ENCODE measurements at places on chromosomes 7 and 10.

DNA sequence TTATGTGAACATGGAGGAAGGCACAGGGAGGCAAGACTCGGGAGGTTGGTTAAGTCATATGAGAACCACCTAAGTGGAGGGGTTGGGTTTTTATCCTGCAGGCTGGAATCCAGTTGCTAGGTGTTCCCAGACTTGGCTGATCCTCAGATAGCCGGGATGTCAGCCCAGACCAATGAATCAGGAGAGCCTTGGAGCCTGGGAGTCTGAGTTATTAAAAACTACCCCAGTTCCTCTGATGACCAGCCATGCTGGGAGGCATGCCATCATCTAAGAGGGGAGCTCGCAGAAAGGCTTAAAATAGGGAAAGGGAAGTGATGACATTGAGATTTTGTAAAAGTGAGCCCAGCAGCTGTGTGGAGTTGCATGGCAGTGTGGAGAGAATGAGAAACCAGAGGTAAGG is 238.1 kb downstream of the ZNF248 start:
- DNase-seq = no peak

GRCh38 chr7:47610506-47611044 is 28.7 kb upstream of the TNS3 start:
- no peak for DNase-seq

- peak; percentile 69 for DNase-seq
Measured at GRCh38 chr7:25951414-25952260, 200.4 kb upstream of the NFE2L3 start.

DNA sequence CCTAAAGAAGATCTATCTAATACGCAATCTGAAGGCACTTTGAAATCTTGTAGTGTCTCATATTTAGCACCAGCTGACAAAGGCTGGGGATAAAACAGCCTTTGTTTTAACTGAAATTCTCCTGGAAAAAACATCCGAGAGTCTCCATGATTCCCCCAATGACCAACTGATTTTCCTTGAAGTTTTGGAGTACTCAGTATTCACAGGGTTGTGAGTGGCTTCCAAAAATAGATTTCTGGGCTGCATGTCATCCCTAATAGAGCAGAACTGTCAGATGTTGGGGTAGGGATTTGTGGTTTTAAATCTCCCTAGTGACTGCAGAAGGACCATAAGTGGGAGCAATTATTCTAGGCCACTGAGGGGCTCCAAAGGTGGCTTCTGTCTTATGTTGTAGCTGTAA is 206.4 kb downstream of the TAX1BP1 start:
- no peak for DNase-seq

DNA sequence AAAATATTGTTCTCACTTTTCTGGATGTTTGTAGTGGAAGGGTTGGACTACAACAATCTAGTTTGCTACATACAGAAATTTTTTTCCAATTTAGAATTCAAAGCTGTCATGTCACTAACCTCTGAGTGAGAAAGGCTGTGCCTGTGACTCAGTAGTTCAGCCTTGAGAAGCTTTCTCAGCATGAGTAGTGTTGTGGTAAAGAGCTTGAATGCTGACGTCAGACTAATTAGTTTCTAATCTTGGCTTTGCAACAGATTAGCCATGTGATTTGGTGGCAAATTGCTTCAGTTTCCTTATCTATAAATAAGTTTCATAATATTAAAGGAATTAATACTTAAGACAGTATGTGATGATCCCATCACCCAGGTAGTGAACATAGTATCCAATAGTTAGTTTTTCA is 83.8 kb downstream of the ABCA13 start:
- DNase-seq = no peak

DNA sequence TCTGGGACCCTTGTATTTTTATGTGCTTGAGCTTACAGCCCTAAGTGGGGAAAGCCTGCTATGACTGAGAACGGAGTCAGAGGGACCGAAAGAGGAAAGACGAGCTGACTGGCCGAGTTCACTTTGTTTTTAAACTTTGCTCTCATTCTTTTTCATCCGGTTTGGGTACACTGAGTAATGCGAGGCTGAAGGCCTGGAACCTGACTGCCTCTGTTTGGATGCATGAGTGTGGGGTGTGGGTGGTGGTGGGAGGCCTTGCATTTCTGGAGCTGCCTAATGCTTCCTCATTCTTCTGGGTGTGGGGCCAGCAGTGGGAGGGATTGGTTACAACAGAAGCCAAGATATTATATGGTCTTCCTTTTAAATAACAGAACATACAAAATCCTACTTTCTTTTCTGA is 155.5 kb downstream of the BUB3 start:
- no peak for DNase-seq

DNA sequence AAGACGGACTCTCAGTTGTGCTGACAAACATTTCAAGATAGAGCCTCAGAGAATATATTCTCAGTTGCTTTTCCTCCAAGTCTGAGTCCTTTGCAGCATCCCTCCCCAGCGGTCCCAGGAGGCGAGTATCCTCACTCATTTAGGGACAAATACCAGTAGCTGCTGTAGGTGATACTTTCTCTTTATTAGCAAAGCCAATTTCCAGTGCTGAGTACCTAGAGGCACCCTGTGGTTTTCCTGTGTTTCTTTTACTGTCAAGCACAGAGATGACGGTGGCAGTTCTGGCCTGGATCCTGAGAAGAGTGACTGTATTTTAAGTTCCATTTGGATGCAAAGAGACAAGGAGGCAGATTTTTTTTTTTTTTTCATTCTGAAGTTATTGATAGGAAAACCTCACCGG is 1058.4 kb downstream of the SORCS3 start:
- DNase-seq = no peak

- DNase-seq = no peak
Measured at GRCh38 chr10:99339077-99339476, 9.9 kb downstream of the CNNM1 start.

DNA sequence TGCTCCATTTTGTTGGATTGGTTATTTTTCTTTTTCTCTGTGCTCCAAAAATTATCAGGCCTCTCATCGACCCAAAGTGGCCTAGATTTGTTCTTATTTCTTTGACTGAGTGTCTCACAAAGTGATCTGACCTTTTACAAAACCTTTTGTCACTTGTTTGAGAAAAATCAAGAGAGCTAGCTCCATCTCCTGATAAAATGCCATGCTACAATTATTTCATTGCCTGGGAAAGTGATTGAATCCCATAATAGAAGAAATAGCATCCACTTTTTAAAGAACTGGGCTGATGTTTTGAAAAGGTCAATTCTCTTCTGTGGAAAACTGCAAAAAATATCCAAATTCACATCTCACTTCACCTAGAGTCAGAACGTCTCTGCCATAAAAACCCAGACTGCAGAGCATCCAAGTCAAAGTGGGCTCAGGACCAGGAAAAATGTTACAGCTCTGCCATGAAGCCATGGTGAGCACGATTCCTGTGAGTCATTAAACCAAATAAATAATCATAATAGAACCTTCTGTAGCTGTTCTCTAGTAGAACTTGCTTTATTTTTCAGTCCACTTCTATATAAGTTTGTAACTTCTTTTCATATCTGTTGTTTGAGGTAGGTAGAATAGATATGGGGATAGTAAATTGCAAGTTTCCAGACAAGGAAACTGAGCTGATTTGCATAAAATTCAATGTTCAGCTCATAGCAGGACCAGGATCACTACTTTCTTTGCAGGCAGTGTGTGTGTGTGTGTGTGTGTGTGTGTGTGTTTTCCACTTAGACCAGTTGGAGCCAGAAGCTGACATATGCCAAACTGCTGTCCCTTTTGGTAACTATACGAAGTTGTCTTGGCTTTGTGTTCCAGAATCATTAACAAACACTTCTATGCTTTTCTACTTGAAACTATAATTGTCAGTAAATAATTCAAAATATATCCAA is 632.5 kb upstream of the ANKRD30A start:
- no peak for DNase-seq

- DNase-seq = no peak
Measured at GRCh38 chr10:71125749-71126107, 86.6 kb upstream of the UNC5B start.

DNA sequence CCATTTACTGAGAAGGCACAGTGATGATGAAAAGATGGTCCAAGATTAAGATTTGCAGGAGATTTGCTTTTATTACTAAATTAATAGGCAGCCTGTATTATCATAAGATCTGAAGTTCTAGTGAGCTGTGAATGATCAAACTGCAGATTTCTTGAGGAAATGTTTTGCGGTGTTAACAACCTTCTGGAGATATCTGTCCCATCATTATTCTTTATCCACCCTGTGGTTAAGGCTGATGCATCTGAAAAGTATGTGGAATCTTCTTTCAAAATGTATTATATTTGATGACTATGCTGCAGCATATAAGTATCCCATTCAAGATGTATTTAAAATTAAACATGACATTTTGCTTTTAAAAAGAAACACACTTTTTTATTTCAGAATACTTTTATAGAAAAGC is 150.3 kb downstream of the POLR1F start:
- DNase-seq = no peak

- no peak for DNase-seq
Measured at GRCh38 chr10:92478536-92478935, 95.4 kb downstream of the IDE start.

GRCh38 chr7:45026984-45027773 is 27.2 kb downstream of the CCM2 start:
- DNase-seq = no peak

GRCh38 chr7:15016766-15017165 is 114.2 kb upstream of the DGKB start:
- no peak for DNase-seq

- no peak for DNase-seq
Measured at GRCh38 chr7:50957431-50957830, 174.7 kb upstream of the GRB10 start.

- DNase-seq = no peak
Measured at GRCh38 chr10:46018453-46019176, 11.8 kb downstream of the NCOA4 start.

- peak; percentile 44 for DNase-seq
Measured at GRCh38 chr7:73707045-73707631, 12.3 kb downstream of the STX1A start.

DNA sequence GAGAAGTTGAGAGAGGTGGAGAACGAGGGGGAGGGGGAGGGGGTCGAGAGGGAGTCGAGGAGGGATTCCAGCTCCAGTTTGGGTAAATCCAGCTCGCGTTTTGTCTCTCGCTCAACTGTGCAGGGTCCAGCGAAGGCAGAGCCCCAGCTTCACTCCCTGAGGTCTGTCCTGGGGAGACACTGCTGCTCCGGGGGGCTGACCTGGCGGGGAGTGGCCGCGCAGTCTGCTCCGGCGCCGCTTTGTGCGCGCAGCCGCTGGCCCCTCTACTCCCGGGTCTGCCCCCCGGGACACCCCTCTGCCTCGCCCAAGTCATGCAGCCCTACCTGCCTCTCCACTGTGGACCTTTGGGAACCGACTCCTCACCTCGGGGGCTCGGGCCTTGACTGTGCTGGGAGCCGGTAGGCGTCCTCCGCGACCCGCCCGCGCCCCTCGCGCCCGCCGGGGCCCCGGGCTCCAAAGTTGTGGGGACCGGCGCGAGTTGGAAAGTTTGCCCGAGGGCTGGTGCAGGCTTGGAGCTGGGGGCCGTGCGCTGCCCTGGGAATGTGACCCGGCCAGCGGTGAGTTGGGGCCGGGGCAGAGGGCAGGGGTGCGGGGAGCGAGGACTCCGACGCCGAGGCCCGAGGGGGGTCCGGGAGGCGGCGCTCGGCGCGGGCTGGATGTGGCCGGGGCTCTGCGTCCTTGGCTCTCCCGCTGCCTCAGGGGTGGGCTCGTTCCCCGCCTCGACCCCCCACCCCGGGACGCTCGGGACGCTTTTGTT is at the start of gene TET1:
Gene TET1 (plus strand): TSS at position 152 of the 757 bp plus-strand sequence. CDS start 12,002 bp downstream, outside the sequence.
- DNase-seq = peak; percentile 21

GRCh38 chr7:77409739-77410547 is 6.2 kb downstream of the GSAP start:
- DNase-seq = no peak

- no peak for DNase-seq
Measured at GRCh38 chr7:36942541-36942940, 218.2 kb upstream of the AOAH start.

- DNase-seq = no peak
Measured at GRCh38 chr10:35913628-35914027, 271.5 kb upstream of the FZD8 start.

DNA sequence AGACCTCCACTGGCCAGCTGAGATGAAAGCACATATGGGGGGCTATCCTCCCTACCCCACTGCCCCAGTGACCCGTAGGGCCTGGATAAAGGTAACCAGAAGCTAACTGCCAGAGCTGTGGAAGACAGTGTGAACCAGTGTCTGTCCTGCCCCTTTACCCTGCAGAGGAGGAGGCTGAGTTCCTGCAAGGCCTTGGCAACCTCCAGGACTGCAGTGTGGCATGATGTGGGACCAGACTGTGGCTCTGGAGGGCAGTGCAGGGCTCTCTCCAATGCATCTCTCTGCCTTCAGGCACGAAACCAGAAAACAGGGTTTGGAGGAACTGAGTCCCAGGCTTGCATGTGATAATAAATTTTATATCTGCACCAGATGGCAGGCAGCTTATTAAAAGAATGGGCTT is 93.1 kb downstream of the EPC1 start:
- DNase-seq = no peak

DNA sequence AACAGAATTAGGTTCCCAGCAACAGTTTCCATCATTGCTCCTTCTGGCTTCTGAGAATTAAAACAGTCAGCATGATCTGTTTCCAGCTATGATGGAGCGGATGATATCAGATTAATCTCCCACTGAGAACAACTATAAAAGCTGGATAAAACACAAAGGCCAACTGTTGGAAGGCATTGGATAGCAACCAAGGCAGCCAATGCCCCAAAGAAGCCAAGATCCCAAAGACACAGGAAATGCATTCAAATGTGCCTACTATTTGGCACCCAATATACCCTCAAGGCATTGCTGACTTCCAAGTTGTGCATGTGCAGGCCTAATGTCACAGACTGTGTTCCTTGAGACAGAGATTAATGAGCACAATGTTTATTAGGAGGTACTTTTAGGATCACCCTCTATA is 259.3 kb downstream of the ARHGAP12 start:
- no peak for DNase-seq

Data from NCI-H1105 (cell line).